ENCODE measurements at places on chromosomes 7 and 10.

GRCh38 chr7:158957921-158958491 is 101.6 kb downstream of the DYNC2I1 start:
- no peak for DNase-seq

- DNase-seq = no peak
Observed at GRCh38 chr10:102769375-102770107, 25.8 kb downstream of the WBP1L start.

DNA sequence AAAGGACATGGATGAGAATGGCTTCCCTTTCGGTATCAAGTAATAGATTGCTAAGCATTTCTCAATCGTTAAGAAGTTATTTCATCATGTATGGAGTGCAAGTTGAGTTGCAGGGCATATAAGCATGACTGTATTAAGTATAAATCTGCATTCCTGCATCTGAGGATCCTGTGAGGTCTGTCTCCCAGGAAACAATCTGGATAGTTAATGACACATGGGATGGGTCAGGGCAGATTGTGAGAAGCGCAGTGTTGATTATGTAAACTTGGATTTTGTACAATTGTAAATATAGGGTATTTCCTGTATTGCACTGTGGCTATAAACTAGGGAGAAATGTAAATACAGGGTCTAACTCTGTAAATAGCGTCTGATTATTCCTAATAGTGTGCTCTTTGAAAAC is 102.6 kb downstream of the PLXDC2 start:
- no peak for DNase-seq

DNA sequence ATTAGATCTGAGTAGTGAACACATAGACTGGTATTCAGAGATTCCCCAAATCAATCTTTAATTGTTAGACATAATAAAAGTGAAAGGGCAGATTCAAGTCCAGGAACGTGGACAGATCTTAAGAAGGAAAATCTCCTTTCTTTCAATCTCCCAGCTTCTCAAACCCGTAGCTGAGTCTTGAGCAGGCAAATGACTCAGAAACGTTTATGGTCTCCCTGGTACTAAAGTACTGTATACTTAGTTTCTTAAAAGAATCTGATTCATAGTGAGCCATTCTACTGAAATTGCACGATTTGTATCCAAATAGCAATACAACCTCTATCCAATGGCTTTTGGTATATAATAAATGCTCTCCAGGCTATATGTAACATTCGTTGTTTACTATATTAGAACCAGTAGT is 140.4 kb upstream of the RHEB start:
- DNase-seq = no peak

DNA sequence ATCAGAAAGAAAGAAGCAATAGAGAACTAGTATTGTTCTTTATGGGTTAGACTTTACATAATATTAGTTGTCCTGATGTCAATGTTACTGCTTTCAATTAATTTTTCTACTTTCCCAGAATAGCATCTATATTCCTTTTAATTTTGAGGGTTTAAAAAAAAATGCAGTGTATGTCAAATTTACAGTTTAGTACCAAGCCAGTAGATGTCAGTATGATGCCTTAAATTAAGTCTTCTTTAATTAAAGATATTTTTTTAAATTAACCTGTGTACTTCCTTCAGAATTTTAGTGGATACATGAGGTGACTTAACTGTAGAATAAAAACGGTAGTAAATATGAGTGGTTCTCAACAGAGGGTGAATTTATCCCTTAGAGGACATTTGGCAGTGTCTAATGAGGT is 35.2 kb upstream of the STOX1 start:
- no peak for DNase-seq

- no peak for DNase-seq
Observed at GRCh38 chr10:113441220-113441619, 111.6 kb upstream of the HABP2 start.

DNA sequence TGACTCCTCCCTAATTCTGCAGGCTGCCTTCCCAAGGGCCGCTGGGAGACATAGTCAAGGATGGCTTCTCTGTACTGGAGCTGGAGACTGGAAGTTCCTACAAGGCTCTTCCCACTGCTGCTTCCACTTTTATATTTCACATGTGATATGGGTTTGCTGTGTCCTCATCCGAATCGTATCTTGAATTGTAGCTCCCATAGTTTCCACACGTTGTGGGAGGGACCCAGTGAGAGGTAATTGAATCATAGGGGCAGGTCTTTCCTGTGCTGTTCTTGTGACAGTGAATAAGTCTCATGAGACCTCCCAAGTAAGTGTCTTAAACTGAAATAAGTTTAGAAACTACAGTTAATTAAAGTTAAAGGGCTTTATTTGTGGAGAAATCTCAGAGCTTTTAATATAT is 47.0 kb upstream of the BICC1 start:
- DNase-seq = no peak

GRCh38 chr10:86756511-86757112 is at the start of gene BMPR1A:
Gene BMPR1A (plus strand): TSS chr10:86756619. CDS start chr10:86876019, 119,400 bp downstream.
- no peak for DNase-seq

GRCh38 chr7:132069306-132069705 is 507.0 kb downstream of the PLXNA4 start:
- DNase-seq = no peak

DNA sequence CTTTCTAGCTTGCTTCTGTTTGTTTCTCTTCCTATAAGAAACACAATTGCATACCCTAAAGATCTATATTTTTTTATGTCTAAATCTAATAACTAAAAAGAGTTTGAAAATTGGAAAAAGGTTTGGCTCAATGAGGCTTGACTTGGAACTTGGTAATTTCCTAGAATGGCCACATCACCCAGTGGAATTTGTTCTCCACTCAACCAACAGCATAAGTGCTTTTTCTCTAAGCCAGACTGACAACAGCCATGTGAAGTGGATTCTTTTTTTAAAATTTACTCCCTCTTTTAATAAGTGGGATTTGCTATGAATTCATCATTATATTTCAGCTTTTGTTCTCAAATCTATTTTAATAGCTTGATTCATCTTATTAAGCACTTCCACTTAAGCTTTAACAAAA is 33.8 kb downstream of the GBF1 start:
- no peak for DNase-seq

DNA sequence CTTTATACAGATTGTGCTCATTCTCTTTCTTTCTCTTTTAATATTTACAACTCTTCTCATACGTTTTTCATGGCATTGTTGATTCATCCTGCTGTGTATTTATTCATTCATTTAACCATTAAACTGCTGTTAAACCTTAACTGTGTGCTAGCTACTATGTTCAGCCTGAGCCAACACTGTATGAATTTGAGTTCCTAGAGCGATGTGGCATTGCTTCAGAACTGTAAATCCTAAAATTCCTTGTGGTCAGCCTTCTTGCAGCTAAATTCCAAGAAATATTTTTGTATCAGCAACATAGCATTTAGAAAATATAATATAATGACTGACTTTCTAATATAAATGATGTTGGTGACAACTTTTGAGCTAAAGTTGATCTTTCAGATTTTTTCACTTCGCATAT is 184.7 kb upstream of the FZD1 start:
- DNase-seq = no peak

GRCh38 chr10:42648512-42648911 is 10.1 kb upstream of the ZNF33B start:
- DNase-seq = no peak

GRCh38 chr10:78828647-78829539 is 239.9 kb upstream of the ZMIZ1 start:
- no peak for DNase-seq

DNA sequence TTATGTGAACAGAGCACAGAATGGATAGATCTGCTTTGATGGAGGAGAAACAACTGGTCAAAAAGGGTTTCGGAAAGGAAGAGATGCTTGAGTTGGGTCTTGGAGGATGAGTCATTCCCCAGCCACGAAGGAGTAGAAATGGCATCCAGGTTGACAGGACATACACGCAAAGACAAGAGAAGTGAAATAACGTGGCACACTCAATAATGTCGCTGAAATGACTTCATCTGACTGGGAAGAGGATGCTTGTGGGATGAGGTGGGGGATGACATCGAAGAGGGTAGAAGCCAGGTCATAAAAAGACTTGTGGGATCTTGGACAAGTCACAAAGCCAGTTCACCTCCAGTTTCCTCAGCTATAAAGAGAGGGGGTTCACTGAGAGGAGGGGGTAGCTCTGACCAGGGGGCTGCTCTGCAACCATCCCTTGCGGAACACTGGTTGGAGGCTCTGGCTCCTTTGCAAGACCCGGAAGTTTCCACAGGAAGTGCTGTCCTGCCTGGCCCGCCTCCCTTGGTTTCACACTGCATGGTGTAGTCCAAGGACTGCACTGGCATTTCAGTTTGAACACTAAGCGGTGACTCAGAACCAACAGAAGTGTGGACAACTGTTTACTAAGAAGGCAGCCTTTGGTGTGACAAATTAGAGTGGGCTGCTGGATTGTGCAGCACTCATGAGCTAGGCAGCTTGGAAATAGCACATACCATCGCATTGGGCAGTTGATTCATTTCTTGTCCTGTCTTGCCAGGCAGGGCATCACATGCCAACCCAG is 189.9 kb upstream of the ADO start:
- DNase-seq = no peak

- no peak for DNase-seq
Observed at GRCh38 chr7:83105948-83106347, 56.7 kb downstream of the PCLO start.

DNA sequence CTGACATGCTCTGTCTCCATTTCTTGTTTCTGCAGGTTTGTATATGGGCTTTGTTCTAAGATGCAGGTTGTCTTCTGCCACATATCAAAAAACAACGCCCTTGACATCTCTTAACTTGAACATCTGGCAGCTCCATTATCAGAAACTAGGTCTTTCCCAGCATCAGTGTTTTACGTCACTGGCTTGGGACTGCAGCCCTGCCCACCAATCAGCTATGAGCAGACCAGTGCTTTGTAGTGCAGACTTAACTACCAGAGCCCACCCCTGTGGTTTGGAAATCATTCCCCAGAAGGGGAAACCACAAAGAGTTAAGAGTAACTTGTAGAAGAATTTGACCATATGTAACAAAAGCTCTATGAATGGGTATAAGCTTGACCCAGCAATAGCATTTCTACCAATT is 132.4 kb downstream of the SEPTIN14 start:
- DNase-seq = no peak

GRCh38 chr10:72525689-72526088 is 100.2 kb downstream of the MICU1 start:
- DNase-seq = no peak

- no peak for DNase-seq
Observed at GRCh38 chr7:25857376-25858067, 294.5 kb upstream of the NFE2L3 start.

DNA sequence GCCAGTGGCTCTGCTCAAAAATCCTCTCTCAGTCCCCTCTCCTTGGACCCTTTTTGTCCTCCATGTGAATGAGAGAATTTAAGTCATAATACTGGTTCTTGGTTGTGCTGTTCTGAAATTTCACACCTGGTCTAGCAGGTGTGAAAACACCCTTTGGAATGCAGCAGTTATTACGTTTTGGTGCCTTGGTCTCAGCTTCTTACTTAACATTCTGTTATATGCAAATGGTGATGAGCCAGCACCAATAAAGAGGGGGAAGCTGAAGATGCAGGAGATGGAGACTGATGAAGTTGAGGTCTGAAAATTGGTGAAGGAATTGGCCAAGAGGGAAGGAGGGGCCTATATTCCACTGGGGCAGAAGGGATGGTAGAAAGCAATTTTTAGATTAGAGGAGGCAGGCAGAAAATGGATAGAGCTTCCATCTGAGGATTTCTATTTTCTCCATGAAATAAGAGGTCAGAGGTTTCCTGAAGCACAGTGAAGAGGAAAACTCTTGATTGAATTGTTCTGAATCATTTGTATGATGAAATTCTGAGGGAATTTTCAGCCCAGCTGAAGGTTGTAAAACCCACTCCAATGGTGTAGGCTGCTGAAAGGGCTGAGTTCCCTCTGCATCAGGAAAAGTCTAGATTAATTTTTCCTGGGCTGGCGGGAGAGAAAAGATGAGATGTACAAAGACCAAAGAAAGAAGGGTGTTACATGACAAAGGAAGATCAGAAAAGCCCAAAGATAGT is 94.0 kb upstream of the FAM180A start:
- DNase-seq = no peak

- peak; percentile 22 for DNase-seq
Observed at GRCh38 chr10:17257466-17258321, 29.7 kb downstream of the VIM start.

- no peak for DNase-seq
Observed at GRCh38 chr7:78852951-78853350, 600.5 kb downstream of the MAGI2 start.

GRCh38 chr10:129912166-129912917 is 51.7 kb downstream of the EBF3 start:
- no peak for DNase-seq

DNA sequence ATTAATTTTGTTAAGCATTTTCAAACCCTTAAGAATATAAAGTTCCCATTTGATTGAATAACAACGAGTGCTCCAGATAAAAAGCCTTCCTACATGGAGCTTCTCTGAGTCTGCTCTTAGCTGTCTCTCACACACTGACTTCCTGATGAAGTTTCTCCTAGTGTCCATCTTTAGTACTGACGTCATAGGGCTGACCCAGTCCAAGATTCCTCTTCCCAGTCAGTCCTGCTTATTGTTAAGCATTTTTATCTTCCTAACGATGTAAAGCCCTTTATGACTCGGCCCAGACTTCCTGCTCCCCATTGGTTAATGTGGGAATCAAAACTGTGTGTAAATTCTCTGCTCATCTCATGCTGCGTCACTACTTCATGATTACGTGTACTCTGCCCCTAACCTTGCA is 398.8 kb downstream of the TFEC start:
- no peak for DNase-seq

DNA sequence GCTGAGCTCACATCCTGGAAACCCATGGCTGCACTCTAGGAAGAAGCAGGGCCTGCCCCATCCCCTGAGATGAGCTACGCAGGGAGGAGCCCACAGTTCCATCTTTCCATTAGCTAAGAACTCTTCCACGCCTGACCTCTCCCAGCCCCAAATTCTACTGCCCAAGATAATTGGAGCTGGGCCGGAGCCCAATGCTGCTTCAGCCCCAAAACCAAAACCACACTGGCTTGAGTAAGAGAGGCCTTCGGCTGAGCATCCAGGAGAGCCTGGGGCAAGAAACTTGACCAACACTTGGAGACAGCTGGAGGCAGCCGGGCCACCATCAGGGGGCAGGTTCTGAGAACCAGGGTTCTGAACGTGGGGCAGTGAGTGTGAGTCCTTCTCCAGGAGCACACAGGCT is 116.1 kb upstream of the ZMIZ1 start:
- DNase-seq = no peak

DNA sequence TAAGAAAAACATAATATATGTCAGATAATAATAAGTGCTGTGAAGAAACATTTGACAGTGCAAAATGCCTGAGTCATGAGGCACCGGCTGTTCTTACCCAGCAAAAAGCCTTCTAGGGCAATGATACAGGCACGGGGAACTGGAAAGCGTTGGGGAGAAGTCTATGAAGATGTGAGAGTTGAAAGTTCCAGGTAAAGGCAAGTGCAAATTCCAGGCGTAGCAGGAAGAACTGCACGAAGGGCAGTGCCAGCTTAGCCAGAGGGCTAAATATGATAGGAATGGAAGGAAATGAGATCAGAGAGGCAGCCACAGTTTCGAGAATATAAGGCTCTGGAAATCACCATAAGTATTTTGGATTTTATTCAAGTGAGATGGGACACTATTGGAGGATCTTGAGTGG is 87.0 kb downstream of the IPMK start:
- no peak for DNase-seq

GRCh38 chr7:132979524-132979923 is 102.4 kb downstream of the CHCHD3 start:
- no peak for DNase-seq

GRCh38 chr10:24893127-24893526 is 59.3 kb downstream of the PRTFDC1 start:
- DNase-seq = no peak
